Renal cortical epithelial cell (primary cell): ENCODE measurements at places on chromosomes 5 and 9.

GRCh38 chr5:73440262-73440661 is 8.3 kb downstream of the FOXD1 start:
- no peak for DNase-seq

GRCh38 chr5:116759860-116760640 is 185.4 kb upstream of the SEMA6A start:
- DNase-seq: no peak

DNA sequence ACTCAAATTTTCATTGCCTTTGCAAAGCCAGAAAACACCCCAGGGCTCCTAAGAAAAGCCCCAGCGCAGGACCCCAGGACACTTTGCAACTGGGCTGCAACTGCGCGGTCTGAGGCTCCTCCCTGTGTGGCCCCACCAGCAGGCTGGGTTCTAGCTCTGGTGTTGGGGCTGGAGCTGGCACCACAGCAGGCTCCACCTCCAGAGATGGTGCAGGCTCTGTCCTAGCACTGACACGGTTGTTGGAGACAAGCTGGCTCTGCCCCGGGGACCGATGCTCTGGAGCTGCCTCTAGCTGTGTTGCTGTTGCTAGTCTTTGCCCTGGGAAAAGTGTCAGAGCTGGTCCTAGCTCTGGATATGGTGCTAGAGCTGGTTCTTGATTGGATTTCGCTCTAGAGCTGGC is 13.6 kb downstream of the LCN10 start:
- no peak for DNase-seq

DNA sequence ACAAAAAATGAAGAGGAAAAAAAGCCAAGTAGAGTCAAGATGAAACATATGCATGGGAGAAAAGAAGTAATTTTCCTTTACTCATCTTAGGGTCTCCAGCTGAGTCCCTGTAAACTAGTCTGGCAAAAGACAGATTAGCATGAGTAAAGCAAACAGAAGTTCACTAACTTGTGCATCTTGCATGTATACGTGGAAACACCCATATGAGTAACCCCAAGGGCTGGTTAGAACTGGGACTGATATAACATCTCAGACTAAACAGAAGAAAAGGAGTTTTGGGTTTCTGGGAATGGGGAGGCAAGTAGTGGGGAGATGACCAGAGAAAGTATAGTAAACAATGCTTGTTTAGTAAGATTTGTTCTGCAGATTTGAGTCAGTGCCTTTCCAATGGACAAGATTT is 20.1 kb upstream of the GLDC start:
- DNase-seq: no peak

DNA sequence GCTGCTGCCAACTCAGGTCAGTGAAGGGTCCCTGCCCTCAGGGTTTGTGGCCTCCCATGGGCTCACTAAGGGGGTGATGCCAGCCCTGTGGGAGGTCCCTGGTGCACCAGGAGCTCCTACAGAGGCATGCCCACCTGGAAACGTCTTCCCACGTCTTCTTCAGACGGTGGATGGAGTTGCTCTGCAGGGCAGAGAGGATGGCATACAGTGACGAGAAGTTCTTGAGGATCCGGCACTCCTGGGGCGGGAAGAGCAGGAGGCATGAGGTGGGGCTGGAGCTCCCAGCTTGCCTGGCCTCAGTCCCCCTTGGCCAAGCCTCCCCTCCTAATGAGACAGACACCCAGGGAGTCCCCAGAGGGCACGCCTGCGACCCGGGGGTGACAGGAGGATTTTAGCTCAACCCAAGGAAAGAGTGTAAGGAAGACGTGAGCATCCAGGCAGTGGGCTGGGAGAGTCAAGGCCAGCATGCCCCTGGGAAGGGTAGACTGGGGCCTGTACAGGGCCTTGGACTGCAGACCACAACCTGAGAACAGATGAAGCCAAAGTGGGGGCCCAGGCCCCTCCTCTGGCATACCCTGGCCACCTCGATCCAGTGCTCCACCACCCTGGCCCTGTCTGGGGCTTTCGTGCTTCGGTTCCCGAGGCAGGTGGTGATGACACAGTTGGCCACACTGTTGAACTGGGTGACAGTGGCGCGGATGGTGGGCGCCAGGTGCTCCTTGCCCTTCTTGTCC is 14.4 kb downstream of the RALGDS start:
- DNase-seq: no peak

DNA sequence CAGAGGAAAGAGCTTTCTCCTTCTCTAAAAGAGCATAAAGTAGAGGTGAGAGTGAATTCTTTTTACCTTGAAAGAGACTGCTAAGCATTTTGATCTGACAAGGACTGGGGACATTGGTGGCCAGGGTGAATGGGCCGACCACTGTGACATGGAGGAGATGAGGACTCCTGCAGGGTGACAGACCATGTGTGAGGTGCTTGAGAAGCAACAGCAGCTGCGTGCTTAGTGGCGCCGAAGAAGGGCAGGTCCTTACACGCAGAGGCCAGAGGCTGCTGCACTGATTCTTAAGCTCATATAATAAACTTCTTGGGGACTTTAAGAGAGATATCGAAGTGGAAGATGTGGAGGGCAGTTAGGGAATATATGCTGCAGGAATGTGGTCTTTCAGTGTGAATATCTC is 8.7 kb upstream of the JAKMIP2 start:
- no peak for DNase-seq

- no peak for DNase-seq
Measured at GRCh38 chr5:73032635-73033034, 76.8 kb downstream of the FCHO2 start.

GRCh38 chr9:89667726-89668125 is 62.9 kb downstream of the GADD45G start:
- no peak for DNase-seq

DNA sequence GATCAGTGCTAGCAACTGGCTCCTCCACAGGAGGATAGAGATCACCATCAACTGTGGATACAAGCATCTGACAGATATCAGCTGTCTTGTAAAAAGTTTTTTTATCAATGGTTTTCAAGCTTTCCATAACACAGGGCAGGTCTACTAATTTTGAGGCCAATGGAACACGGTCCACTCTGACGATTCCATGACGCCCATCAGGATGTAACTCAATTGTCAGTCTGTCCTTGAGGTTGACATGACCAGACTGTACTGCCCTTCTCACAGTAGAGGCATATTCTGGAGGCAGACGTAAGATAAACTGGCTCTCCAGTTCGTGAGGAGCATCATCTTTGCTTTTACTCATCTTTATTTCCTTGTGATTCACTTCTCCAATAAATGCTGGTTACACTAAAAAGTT is 885 bp downstream of the TAF7 start:
- DNase-seq: no peak

DNA sequence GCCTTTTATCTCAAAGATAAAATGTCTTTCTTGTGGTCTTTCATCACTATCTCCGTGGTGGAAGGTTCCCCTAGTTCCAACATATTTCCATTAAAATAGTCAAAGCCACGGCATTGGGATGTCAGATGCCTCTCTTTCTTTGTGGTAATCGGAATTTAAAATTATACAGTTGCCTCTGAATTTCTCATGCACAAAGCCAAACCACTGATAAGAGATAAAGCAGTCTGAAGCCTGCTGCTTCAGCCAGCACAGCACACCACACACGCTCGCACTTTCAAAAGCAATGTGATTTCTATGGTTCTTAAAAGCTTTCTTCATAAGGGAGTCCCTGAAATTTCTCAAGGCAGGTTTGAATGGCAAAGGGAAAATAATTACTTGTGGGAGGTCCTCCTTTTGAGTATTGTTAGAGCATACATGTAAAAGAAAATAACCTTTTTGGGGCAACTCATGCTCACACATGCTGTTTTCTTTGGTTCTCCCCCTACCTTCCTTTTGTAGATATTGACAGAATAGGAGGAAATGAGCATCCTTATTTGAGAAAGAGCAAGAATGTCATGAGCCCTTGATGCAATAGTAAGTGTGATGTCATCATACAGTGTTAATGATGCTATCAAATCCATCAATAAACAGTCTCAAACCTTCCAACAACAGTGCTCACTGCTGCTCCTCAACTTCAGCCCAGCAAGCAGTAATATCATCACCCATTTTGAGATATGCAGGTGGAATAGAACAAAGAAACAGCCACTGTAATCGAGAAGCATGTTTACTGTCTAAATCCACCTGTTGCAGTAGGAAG is 85.7 kb upstream of the PPP1R2B start:
- no peak for DNase-seq

- no peak for DNase-seq
Measured at GRCh38 chr9:117074784-117075520, 339.9 kb downstream of the ASTN2 start.

GRCh38 chr5:8906303-8906967 is 639.4 kb downstream of the SEMA5A start:
- peak; percentile 72 for DNase-seq

DNA sequence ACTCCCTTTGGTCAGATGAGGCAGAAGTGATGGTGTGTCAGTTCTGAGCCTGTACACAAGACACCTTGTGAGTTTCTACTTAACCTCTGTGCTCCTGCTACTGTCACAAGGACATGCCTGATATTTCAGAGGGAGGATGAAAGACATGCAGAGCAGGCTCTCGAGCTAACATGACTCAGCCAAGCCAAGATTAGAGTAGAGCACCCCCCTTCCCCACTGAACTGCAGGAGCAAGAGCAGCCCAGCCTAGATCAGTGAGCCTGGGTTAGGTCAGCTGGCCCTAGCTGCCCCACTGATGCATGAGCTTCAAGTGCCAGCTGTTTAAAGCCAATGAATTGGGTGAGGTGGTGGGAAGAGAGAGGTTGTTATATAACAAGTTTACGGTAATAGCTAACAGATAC is 36.7 kb downstream of the BRINP1 start:
- DNase-seq: no peak

GRCh38 chr5:9265441-9266287 is 280.2 kb downstream of the SEMA5A start:
- DNase-seq: peak; percentile 71

- DNase-seq: no peak
Measured at GRCh38 chr5:169777159-169777558, 140.1 kb downstream of the DOCK2 start.

DNA sequence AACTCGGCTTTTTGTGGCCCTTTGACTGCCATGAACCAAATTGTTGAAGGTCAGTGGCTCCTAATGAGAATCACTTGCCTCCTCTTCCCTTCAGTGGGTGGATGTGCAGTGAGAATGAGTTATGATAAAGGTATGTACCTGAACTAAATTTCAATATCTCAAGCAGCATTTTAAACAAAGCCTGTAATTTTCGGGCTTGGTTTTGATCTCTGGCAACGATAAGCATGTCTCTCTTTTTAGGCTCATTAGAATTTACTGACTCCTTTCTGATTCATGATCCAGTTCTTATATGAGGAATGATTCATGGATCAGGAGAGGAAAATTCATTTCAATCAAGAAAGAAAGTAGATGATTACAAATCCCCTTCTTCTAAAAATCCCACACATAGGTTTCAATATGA is 305.5 kb downstream of the ARRDC3 start:
- DNase-seq: peak; percentile 61

DNA sequence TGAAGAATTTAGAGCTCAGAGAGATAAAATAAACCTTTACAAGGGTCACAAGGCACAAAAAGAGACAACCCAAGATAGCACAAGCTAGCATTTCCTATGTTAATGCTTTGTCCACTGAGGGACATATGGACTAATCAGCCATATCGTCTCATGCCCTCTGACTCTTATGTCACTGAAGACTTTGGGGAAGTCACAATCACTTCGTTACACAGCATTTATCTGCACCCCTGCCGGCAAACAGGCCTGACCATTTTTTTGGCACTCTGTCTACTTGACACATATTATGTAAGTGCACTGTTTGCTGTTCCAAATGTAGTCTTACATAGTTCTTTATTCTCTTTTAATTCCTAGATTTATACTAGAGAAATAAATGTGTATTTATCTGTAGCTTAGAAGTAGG is 13.9 kb upstream of the BNC2 start:
- no peak for DNase-seq

- DNase-seq: peak; percentile 84
Measured at GRCh38 chr9:79977510-79978197, 405.9 kb downstream of the TLE4 start.

GRCh38 chr9:76369583-76369982 is 24.6 kb downstream of the RFK start:
- DNase-seq: peak; percentile 95

DNA sequence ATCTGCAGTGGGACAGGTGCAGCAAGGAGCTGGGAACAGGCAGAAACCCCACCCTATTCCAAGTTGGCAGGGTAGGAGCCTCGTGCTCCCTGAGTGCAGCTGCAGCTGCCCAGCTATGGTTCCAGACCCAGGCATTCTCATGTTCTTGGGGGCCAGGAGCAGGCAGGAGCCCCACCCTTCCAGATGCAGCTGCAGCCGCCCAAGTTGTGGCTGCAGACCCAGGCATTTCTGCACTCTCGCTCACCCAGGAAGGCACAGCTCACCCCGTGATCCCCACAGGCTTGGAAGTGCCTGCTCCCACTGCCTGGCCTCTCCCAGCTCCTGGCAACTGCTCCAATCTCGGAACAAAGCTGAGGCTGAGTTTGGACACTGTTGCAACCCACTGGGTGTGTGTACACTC is 275.8 kb upstream of the ADRA1B start:
- no peak for DNase-seq

DNA sequence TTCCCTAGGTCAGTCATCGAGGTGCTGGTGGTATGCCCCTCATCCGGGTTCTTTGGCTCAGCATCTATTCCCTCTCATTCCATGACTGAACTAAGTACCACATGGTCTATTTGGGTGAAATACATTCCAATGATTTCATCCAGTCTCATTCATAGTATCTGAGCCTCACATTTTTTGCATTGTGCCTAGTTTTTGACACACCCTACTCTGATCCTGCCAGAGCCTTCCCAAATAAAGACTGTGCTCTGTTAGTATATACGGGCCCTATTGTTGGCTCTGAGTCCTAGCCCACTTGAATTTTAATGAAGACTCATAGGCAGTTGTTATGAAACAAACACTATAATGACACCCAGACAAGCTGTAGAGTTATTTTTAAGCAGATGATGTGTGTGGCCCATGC is 740.7 kb downstream of the CETN3 start:
- DNase-seq: no peak

- no peak for DNase-seq
Measured at GRCh38 chr5:96503501-96504236, 70.6 kb upstream of the PCSK1 start.

DNA sequence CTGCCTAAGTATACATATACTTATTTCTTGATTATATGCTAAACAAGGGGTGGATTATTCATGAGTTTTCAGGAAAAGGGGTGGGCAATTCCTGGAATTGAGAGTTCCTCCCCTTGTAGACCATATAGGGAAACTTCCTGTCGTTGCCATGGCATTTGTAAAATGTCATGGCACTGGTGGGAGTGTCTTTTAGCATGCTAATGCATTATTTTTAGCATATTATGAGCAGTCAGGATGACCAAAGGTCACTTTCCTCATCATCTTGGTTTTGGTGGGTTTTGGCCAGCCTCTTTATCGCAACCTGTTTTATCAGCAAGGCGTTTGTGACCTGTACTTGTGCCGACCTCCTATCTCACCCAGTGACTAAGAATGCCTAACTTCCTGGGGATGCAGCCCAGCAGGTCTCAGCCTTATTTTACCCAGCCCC is 80.9 kb downstream of the ALDH7A1 start:
- no peak for DNase-seq

- DNase-seq: no peak
Measured at GRCh38 chr9:90147426-90147825, 495.2 kb downstream of the DIRAS2 start.

- DNase-seq: no peak
Measured at GRCh38 chr9:138105123-138105415, 227.5 kb downstream of the CACNA1B start.

- peak; percentile 27 for DNase-seq
Measured at GRCh38 chr9:129624168-129624759, 1.7 kb upstream of the NTMT1 start.

GRCh38 chr9:22622815-22623214 is 176.2 kb downstream of the DMRTA1 start:
- no peak for DNase-seq

- DNase-seq: no peak
Measured at GRCh38 chr5:62306323-62306895, 403 bp downstream of the KIF2A start.
